ENCODE measurements at places on chromosomes 2 and 18.
A peak's percentile ranks its signal among the peaks of the same experiment; 100 is the strongest.

DNA sequence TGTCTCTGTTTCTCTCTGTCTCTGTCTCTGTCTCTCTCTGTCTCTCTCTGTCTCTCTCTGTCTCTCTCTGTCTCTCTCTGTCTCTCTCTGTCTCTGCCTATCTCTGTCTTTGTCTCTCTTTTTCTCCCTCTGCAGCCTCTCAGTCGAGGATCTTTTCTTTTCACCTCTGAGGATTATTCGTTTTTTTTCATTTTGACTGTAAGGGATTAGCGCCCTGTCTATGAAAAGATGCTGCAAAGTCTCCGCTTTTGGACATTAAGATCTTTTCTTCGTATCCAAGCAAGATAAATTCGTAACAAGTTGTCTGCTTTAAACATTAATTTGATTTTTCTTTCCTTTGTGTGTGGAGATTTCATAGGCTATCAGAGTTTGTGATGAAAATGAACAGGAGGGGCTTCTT lies 191.2 kb upstream of the TPO start:
- no peak for DNase-seq

DNA sequence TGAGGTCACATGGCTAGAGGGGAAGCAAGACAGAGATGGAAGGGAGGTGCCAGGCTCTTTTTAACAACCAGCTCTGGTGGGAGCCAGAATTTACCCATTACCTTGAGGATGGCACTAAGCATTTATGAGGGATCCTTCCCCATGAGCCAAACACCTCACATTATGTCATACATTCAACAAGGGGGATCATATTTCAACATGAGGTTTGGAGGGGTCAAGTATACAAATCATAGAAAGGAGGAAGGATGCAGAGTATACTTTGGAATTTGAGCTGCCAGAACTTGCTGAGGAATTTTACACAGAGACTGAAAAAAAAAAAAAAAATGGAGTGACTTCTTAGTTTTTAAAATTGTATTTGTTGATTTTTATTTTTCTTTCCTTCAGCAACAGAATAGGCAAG lies 891.4 kb downstream of the CCDC85A start:
- DNase-seq: no peak

- DNase-seq: no peak
Measured at GRCh38 chr2:239425631-239426030, 24.8 kb upstream of the HDAC4 start.

- DNase-seq: no peak
Measured at GRCh38 chr2:160505256-160505655, 11.6 kb upstream of the RBMS1 start.

DNA sequence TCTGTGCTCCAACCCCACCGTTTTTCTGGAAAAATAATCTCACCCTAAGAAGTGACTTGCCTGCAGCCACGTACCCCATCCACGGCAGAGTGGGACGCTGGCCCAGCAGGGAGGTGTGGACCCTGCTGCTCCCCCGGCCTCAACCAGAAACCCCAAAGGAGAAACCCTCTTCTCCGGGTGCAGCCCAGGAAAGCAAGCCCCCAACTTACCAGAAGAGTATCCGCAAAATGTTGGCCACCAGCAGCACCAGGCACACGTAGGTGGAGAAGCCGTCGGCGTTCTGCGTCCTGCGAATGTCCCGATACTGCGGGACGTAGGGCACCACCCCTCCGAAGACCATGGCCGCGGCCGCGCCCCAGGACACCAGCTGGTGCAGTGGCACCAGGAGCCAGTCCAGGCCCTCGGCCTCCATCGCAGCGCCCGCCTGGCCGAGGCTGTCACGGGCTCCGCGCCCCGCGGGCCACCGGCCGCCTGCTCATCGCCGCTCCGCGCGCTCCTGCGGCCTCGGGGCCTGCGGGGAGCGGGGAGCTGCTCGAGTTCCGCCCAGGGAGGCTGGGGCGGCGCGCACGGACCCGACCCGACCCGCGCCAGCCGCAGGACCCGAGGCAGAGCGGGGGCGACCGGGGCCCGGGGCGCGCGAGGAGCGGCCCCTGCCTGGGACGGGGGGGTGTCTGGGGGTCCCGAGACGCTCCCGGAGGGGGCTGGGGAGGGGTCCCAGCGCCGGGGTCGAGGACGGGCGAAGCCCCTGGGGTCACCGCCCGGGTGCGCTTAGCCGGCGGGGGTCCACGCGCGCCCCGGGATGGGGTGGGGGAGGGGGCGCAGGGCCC lies 725 bp downstream of the SLC66A2 start:
- peak; percentile 33 for DNase-seq

GRCh38 chr2:223082706-223083105 lies 30.7 kb downstream of the KCNE4 start:
- no peak for DNase-seq

GRCh38 chr2:37414470-37414949 lies 70.1 kb downstream of the QPCT start:
- DNase-seq: no peak

DNA sequence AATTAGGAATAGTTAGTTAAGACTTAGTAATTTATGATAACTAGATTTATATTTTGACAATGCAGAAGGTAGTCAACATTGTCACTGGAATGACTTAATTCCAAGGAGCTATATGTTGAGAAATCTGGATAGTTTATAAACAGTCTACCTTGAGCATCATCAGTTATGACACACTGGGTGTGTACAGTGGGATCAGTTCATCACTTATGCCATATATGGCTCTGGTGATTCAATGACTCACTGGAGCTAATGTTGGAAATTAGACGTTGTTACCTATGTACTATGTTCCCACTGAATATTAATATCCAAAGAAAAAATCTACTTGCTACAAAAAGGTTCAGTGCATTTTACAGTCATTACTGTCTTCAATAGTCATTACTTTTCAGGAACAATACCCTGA lies 34.0 kb upstream of the ITPRID2 start:
- no peak for DNase-seq

DNA sequence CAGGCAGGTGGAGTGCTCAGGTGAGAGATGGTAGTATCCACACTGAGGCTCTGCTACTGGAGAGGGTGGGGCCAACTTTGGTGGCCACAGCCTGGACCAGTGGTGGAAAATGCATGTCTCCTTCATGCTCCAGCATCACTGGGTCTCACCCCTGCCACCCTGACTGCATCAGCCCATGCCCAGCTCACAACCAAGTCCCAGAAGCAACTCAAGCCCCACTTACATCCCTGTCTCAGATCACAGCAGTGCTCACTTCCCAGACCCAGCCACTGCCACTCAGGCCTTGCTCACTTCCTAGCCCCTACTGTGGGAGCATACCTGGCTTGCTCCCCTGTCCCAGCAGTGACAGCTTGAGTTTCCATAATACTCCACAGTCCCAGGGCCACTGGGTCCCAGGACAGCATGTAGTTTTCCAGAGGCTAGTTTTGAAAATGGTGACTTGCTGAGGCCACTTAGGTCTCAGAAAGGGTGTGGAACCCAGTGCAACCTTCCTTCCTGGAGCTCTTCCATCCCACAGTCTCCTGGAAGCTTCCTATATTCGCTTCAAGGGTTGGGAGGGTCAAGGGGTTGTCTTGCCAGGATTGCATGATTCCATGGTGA lies 58.8 kb downstream of the GPC1 start:
- no peak for DNase-seq

DNA sequence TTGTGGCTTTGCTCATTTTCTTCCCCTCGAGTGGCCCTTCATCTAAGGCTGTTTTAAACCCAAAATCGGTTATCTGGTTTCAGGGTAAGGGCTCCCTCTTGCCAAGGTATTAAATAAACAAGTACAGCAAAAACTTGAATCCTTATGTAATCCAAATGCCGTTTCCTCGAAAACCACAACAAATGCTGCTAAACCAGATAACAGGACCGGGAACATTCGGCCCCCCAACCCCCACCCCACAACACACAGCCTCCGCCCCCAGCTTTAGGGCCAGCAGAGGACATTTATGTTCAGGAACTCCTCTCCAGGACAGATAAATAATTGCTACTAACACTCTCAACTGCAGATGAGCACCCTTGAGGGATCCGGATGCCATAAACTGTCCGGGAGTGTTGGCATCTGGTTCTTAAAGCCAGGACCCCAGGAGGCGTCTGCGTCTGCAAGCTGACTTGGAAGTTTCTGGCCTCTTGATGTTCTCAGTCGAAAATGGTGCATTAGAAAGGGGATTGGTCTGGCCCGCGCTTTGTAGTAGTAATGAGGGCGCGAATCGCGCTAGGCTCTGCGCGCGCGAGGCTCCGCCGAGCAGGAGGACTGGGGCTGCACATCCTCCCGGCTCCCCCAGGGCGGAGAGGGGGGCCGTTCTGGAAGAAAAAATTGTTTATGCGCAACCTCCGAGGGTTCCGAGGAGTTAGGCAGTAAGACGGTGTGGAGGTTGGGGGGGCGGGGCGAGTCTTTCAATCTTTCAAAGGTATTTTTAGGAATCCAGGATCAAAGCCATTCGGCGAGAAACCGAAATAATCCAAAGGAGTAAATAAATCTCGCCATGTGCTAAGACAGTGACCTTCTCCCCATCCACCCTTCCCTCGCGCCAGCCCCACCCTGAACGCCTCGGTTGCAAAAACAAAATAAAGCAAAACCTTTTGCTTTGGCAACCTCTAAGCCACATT lies 3.9 kb upstream of the ID2 start:
- peak; percentile 43 for DNase-seq

DNA sequence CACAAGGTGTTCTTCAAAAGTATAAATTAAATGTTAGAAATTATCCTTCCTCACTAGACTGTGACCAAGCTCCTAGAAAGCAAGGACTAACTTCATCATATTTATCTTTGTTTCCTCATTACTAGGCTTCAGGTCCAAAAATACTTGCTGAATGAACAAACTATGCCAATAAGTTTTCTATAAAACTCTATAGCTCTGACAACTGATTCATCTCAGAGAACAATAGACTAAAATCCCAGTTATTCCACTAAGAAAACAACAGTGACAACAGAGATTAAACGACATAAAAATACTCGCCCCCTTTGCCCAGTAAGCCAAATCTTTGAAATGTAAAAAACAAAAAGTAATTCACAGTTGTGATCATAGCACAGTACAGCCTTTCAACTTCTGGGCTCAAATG lies 13.6 kb downstream of the TLK1 start:
- DNase-seq: no peak

DNA sequence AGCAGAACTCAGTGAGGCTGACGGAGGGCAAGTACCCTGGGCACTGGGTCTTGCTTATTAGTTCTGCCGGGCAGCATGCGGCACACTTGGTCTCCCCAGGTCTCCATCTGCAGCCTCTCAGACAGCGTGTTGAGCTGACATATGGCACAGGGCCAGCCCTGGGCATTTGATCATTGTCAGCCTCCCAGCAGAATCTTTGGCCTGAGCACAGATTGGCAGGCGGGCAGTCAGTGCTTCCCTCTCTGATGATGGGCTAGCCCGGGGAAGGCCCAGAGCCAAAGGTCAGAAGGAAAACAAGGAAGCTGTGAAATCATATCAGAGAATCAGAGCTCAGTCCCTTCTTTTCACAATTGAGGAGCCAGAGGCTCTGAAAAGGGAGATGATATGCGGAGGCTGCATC lies 150.1 kb upstream of the LRRTM1 start:
- DNase-seq: no peak

GRCh38 chr2:46065152-46065551 lies 232.1 kb upstream of the EPAS1 start:
- no peak for DNase-seq

DNA sequence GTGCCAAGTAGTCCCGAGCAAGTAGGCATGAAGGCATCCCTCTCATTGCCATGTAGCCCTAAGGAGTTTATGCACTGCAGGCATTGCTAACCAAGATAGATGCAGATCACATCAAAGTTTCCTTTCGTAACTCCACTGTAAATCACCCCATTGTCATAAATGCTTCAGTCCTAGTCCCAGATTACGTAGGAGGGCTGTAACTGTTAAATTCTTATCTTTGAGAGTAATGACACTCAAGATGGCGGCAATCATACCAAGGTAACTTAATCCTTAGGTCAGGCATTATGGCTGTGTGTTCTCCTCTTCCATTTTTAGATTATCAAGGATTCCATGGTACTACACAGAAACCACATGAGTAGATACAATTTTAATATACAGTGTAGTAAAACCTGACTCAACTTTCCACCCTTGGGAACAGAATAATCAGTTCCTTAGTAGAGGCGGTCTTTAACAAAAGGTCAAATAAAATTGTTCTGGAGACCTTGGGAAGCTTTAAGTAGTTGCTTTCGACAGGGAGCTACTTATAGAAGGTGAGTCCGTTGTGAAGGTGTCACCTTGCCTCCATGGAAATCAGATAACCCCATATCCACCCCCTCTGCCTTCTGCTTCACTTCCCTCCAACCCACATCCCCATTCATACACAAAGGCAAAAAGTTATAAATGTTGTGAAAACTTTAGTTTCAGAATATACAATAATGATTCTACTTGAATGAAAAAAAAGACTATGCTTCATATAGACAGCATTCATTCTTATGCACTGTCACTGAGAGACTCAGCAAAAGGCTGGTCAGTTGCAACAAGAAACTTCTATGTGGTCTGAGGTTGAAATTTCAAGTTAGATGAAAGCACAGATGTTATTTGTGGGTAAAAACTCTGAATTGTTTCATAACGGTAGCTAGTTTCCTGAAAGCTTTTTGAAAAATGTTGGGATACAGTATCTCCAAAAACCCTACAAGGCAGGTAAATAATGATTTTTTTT lies 64.8 kb upstream of the GALNT5 start:
- no peak for DNase-seq

DNA sequence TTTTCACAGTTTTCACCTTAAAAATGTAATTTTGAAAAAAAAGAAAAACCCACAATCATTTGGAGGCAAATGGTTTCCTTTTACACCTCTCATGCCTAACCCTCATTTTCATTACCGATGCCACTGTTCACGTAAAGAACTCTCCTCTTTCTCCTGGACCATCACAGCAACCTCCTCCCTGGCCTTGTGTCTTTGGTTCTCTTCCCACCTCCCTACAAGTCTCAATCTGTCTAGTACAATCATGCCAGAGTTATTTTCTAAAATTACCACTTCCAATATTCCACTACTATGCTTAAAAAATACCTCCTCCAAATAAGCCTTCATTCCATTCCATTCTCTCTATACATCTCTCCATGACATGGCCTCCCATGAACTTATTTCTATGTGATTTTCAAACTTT lies 77.9 kb upstream of the RIT2 start:
- DNase-seq: no peak

GRCh38 chr2:240355001-240355891 lies 80.2 kb upstream of the GPC1 start:
- no peak for DNase-seq

- DNase-seq: no peak
Measured at GRCh38 chr2:99404797-99405669, 67.8 kb downstream of the EIF5B start.

DNA sequence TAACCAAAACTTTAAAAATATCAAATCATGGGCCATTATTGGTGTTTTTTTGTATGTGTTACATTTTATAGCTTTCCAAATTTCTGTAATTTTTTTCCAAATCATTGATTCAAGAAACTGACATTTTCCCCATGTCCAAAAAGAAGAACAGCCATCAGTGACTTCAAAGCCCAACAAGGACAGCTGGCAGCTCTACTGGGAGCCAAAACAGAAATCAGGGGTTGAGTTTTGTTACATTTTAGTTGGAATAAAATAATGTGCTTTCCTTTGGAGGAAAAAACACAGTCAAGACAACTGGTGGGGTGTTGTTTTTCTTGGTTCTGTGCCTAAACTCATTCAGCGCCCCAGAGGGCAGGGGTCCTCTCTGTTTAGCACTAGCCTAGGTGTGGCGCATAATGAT lies 23.8 kb downstream of the AKAIN1 start:
- DNase-seq: no peak

Measured in stimulated activated naive CD8-positive, alpha-beta T cell treated with anti-CD3 and anti-CD28 coated beads, Interleukin-15, Interleukin-2, amounts not matched to agents 100 U/mL and 50 U/mL, for 24 hours (primary cell).